Type B pancreatic cell (in vitro differentiated cells): ENCODE measurements at places on chromosomes 4 and X. TPM values are rescaled to one million over a fixed set of nuclear protein-coding genes. Genes with fewer than 3 reads are reported as not detected.

DNA sequence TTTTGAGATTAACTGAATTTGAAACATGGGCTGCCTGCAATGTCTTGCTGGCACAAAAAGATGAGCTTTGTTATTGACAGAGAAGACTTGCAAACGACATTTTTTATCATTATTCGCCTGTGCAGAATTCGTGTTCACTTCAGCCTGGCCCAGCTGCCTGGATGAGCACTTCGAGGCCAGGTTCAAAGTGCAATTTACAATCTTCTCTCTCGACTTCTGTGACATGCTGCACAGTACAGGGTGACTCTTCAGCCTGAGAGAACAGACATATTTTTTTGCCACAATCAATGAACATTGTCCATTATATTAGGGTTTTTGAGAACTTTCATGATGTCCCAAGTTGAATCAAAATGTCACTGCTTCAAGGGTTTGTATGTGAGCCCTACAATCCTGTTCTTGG lies 616.5 kb downstream of the SMARCA1 start:
- DNase-seq: no peak
- H3K4me3 ChIP-seq: no peak overlapping the region
- no peak overlapping the region for H3K27ac ChIP-seq
- H3K36me3 ChIP-seq: no peaks in the 10 kb centered on the region
- no peaks in the 10 kb centered on the region for H3K27me3 ChIP-seq

DNA sequence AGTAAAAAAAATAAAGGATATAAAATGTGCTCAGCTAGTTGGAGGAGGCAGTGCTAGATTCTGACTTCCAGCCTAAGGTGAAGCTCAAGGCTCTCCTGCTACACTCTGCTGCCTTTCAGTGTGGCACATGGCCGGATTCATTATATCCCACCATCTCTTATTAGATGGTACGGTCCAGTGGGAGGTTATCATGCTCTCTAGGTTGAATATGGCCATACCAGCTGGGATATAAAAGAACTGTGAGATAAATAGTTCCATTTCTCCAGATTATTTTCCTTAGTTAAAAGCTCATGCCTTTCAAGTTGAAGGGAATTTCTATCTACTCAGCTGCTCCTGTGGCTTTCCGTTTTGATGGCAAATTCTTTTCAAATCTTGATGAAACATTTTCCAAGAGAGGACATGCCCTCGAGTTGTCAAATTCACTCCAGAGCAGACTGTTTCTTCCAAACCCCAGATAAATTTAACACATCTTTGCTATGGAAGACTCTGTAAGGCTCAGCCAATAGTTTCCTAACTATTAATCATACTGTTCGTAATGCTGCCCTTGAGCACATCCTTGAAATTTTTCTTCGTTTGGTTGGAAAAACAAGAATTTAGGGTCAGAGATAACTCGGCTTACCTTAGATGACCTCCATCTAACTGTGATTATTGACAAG lies 2.2 kb upstream of the MGARP start:
- no peak for DNase-seq
- H3K36me3 ChIP-seq: no peaks in the 10 kb centered on the region
- peaks cover 16% of the 10 kb centered on the region for H3K4me1 ChIP-seq
- no peak overlapping the region for H3K27ac ChIP-seq
- no peak overlapping the region for H3K4me3 ChIP-seq

DNA sequence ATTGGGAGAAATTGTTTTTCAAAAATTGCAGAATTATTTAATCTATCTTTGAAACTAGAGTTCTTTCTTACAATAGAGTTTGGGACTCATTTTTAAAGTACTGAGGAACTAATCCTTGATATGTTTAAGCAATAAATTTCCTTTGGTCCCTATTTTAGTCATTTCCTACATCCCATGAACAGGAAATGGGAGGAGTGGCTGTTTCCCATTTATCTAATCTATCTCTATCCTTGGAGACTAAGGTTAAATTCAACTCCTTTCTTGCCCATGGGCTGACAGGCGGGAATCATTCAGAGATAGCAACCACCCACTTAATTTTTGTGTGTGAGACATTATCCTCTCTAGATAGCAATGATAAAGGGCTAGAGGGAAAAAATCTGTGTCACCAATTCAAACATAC lies 131.6 kb upstream of the EMCN start:
- no peak overlapping the region for H3K27ac ChIP-seq
- no peaks in the 10 kb centered on the region for H3K27me3 ChIP-seq
- peaks cover 4% of the 10 kb centered on the region for H3K4me1 ChIP-seq
- no peaks in the 10 kb centered on the region for H3K36me3 ChIP-seq

- no peak for DNase-seq
- H3K4me3 ChIP-seq: no peak overlapping the region
- no peaks in the 10 kb centered on the region for H3K4me1 ChIP-seq
- H3K27ac ChIP-seq: no peak overlapping the region
- H3K27me3 ChIP-seq: no peaks in the 10 kb centered on the region
- no peaks in the 10 kb centered on the region for H3K36me3 ChIP-seq
Measured at GRCh38 chr4:89800012-89800516, 36.9 kb downstream of the SNCA start.

GRCh38 chr4:140343303-140343702 lies 30.1 kb upstream of the SCOC start:
- H3K27ac ChIP-seq: no peak overlapping the region
- no peaks in the 10 kb centered on the region for H3K36me3 ChIP-seq
- no peak for DNase-seq
- H3K4me3 ChIP-seq: peak overlapping the region; percentile 65
- no peaks in the 10 kb centered on the region for H3K27me3 ChIP-seq

GRCh38 chr4:1770245-1770644 lies 22.8 kb upstream of the FGFR3 start:
- no peaks in the 10 kb centered on the region for H3K27me3 ChIP-seq
- H3K27ac ChIP-seq: no peak overlapping the region
- H3K36me3 ChIP-seq: no peaks in the 10 kb centered on the region
- peaks cover 4% of the 10 kb centered on the region for H3K4me1 ChIP-seq
- DNase-seq: no peak
- no peak overlapping the region for H3K4me3 ChIP-seq

GRCh38 chr4:182567119-182567518 lies 323.9 kb downstream of the TENM3 start:
- no peak overlapping the region for H3K27ac ChIP-seq
- DNase-seq: no peak
- H3K27me3 ChIP-seq: no peaks in the 10 kb centered on the region

Gene GLRB
- 5.0 and 5.2 TPM in 2 replicates for total RNA-seq

Gene ATP2B3
- 0.26 and 0.43 TPM in 2 replicates for total RNA-seq
